ENCODE measurements at places on chromosomes 1 and 21.

GRCh38 chr1:2477791-2478499 is 1.9 kb downstream of the PLCH2 start:
- no peak for DNase-seq

GRCh38 chr1:157277281-157277680 is 139.1 kb upstream of the ETV3 start:
- DNase-seq, result no peak

DNA sequence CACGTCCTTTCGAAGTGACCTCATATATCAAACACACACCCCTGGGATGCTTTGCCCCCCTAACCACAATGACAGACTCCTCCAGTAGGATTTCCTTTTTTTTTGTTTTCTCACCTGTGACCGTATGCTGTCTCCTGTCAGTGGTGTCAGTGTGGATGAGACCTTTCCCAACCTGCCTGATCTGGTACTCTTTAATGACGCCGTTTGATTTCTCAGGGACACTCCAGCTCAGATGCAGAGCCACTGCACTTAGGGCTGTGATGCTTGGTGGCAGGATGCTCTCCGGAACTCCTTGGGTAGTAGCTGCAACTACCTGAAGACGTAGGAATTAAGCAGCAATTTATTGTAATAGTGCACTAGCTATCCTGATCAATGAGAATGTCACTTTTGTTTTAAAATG is 212.6 kb downstream of the KCTD3 start:
- no peak for DNase-seq

DNA sequence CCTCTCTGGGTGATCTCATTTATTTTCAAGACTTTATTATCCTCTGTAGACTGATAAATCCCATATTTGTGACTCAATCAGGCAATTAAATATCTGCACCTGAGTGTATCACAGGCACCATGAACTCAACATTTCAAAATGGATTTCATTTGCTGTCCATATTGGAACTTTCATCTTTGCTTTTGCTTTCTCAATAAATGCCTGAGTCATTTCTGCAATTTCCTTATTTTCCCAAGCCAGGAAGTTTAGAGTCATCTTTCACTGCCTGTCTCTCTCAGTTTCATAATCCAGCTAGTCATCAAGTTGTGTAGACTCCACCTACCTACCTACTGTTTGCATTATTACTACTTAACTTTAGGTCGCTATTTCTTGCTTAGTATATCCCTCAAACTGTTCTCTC is 540.9 kb downstream of the LMO4 start:
- peak; percentile 74 for DNase-seq

DNA sequence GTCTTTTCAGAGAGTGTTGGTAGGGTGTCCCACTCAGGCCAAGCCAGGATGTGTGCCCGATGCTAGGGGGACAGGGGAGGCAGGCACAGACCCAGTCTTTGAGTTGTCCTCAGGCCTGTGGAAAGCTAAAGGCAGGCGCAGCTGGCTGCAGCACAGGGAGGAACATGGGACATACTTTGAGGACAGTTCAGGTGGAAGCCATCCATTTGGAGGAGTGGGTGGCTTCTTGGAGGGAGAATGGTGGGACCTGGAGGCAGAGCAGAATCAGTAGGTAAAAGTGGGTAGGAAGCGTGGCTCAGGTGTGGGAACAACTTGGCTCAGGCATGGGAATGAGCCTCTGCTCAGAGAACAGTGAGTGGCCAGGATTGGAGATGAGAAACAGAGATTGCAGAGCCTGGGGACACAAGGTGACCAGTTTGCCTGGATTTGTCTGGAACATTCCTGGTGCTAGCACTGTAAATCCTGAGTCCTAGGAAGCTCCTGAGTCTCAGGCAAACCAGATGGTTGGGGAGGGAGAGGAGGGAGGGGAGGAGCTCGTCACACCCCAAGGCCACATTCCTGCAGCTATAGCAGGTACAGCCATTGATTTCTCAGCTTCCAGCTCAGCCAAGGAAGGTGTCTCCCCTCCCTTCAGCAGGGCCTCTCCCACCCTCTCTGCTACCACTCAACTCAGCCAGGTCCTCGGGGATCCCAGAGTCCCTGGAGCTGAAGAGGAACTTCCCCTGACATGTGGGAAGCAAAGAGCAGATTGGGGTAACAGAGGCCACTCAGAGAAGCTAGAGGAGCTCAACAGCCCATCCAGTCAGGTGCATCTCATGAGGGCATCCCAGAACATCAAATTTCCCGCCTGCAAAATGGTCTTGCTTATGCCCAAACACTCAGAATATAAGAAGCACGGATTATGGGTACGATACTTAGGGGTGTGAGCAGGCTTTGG is 65.2 kb upstream of the TINAGL1 start:
- no peak for DNase-seq

DNA sequence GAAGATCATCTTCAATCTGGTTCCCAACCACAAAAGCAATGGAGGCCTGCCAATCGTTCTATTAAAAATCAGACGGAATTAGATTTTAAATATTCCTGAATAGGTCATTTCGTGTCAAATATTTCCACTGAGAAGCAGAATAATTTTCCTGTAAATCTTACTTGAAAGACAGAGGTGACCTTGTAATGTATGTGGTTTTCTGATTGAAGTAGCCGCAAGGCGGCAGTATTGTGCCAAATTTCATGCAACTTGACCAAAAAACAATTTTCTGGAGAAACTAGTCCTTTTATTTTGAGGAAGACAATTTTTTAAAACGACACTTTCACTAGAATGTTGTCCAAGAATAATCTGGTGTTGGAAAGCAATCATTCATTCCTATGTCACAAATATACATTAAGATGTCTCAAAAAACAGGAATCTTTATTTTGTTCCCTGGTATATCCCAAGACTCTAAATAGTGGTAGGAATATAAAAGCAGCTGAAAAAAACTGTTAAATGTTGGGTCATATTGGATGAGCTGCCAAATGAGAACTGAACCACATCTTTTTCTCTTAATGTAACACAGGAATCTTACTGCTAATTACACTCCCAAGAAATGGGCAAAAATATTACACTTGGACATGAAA is 33.6 kb downstream of the SPAG17 start:
- DNase-seq, result peak; percentile 51

DNA sequence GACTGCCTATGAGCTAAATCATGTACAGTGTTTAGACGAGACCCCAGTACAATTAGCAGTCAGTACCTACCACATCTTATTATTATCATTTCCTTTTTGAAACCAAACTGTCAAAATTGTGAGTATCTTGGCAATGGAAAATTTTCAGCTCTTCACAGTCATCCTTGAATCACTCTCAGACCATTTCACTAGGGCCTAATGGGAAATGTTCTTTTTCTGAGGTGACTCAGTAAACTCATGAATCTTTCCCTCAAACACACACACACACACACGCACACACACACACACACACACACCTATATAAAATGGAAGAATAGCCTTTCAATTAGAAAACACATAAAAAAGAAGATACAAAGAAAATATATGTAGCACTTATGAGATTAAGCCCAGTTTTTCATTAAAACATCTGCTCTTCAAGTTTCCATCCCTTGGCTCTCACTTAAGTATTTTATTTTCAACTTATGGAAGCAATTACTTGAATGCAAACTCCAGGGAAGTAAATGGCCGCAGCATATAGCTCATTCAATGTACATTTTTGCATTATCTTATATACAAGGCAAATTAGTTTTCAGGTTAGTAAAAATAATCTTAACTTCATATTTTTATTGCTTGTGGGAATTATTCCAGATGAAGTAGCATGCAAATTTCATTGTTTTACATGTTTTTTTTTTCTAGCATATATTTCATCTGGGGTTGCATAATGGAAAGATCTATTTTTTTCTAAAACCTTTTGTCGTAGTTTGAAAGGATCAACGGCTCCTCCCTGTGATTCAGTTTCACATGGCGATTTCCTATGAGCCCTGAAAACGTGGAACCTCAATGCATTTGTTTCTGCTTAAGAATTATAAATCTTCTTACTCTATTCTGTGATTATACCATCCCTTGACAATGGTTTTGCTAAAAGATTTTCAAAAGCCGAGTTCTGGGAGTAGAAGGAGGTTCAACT is 46.3 kb upstream of the TMPRSS15 start:
- DNase-seq, result no peak

GRCh38 chr21:35473496-35473895 is 424.4 kb upstream of the RUNX1 start:
- no peak for DNase-seq

DNA sequence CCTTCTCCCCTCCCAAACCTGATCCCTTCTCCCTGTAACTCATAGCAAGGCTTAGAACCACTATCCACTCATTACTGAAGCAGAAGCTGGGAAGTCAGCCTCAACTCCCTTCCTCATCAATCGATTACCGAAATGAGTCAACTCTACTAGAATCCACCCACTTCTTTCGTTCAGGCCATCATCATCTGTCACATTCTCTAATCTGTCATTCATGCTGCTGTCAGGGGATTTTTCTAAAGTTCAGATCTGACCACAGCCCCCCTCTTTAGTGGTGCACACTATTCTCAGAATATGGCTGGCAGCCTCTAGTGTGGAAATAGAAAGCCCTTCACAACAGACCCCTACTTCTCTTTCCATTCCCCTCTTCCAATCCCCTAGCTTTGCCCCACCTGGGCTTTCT is 5.1 kb downstream of the NT5C1A start:
- no peak for DNase-seq

DNA sequence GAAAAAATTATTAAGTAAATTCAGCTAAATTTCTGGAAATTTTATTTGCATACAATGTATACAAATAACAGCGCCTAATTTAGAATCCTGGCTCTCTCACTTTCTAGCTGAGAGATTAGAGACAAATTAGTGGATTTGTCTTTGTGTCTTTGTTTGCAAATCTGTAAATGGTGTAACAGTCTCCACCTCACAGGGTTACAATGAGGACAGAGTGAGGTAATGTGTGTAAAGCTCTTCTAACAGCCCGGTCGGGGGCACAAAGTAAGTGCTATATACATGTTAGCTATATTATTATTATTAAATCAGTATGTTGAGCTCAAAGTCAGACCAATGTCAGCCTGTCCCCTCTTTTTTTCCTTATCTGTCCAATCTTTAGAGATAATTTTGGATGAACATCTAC is 5.0 kb upstream of the ADAMTSL4 start:
- peak; percentile 35 for DNase-seq

GRCh38 chr1:156140879-156141707 is 12.3 kb upstream of the SEMA4A start:
- peak; percentile 76 for DNase-seq

- DNase-seq, result no peak
Measured at GRCh38 chr1:84789014-84789413, 98.8 kb upstream of the SSX2IP start.

DNA sequence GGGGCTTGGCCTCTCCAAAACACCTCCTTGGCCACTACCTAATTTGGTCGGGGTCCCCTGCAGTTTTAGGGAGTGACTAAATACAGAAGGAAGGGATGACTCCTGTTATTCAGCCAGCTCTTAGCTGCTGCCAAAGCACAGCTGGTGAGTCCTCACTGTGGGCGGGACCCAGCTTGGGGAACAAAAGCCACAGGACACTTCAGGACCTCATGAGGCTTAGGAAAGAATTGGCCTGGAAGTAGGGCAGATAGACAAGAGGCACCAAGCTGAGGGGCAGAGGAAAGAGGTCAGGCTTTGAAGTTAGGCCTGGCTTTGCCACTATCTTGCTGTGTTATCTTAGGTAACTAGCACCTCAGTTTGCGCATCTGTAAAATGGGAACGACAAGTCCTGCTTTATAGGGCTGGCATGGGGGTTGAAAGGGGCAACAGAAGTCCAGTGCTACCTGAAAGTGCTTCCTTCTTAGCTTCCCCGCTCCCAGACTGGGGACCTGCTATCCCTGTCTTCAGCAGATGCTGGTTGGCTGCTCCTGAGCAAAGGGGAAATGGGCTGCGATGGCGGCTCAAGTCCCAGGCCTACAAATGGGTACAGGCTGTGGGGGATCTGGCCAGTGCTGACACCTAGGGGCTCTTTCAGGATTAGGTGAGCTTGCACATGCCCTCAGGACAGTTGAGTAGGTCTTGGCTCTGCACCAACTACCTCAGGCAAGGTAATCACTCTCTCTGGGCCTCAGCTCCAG is 15.7 kb downstream of the IFI6 start:
- DNase-seq, result peak; percentile 67

GRCh38 chr1:10398278-10398733 is 558 bp upstream of the PGD start:
- no peak for DNase-seq

GRCh38 chr1:24535021-24535424 is 20.9 kb upstream of the NCMAP start:
- no peak for DNase-seq

GRCh38 chr1:11857164-11857851 is 1.4 kb downstream of the NPPB start:
- DNase-seq, result no peak

GRCh38 chr1:25167269-25168192 is 64.8 kb downstream of the SYF2 start:
- DNase-seq, result no peak

DNA sequence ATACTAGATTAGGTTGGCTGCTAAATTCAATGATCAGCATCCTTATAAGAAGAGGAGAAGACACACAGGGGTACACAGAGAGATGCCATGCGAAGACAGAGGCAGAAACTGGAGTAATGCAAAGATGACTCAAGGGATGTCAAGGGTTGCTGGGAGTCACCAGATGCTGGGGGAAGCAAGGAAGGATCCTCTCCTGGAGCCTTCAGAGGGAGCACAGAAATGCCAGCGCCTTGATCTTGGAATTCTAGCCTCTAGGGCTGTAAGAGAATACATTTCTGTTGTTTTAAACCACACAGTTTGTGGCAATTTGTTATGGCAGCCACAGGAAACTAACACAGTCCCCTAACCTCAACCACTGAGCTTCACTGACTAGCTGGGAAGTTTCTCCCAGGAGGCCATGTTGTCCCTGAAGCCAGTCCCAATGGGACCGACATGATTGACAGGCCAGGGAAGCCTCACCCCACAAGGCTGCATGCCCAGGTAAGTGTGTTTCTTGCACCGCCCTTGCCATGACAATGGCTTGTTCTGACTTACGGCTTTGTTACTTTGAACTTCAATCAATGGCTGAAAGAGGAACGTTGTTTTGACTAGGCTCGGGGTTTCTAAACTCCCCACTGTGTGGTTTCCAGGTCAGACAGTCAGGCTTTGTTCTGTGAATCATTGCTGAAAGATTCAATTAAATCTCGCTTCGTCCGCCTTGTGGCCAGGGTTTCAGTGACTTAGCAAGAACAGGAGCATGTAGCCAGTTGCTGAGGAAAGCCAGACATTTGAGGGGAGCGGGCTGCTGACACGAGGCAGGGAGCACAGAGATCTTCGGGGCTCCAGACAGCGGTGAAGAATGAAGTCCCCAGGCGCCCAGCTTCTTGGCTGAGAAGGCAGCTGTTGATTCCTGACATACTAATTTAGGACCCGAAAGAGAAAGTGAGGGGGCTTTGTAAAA is 62.3 kb downstream of the RUNX1 start:
- peak; percentile 95 for DNase-seq

DNA sequence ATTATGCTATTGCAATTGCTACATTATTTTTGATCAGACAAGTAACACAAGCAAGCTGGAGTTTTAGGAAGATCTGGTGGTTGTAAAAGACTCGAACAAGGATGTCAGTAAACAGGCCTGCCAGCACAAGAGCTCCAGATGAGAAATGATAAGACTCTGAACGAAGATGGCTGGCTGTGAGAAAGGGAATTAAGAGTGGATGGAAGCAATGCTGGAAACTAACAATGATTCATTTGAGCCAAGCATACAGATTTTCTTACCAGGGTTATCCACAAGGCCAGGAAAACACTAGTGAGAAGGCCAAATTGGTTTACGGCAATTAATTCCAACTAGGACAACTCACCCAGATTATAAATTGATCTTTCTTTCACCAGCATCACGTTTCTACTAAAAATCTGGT is 54.2 kb downstream of the NRIP1 start:
- peak; percentile 71 for DNase-seq

GRCh38 chr1:145751491-145752037 is 32.3 kb downstream of the CD160 start:
- peak; percentile 61 for DNase-seq

Measured in mesenchymal stem cell (in vitro differentiated cells and primary cell).